Heart right ventricle (tissue), 16 donors: ENCODE measurements at places on chromosomes 3 and 15. TPM values are rescaled to one million over a fixed set of nuclear protein-coding genes. Genes with fewer than 3 reads are reported as not detected.

The ANP32A gene
- 87.3 TPM for polyA plus RNA-seq

The ZBTB20 gene
- polyA plus RNA-seq = 0.57 TPM

The CCR3 gene
- not detected for polyA plus RNA-seq

The SLC6A11 gene
- polyA plus RNA-seq = not detected

The ESYT3 gene
- polyA plus RNA-seq = 0.26 TPM

The IL17RE gene
- polyA plus RNA-seq = 1.6 TPM

The SAMMSON gene
- polyA plus RNA-seq = not detected

The LSAMP gene
- polyA plus RNA-seq = 1.8 TPM

The RBP2 gene
- polyA plus RNA-seq = not detected

The NLGN1 gene
- 2.0 TPM for polyA plus RNA-seq

The SCAANT1 gene
- not detected for polyA plus RNA-seq

- DNase-seq = peak; percentile 76
Observed at GRCh38 chr3:187741403-187742350, 3.6 kb downstream of the BCL6 start.

DNA sequence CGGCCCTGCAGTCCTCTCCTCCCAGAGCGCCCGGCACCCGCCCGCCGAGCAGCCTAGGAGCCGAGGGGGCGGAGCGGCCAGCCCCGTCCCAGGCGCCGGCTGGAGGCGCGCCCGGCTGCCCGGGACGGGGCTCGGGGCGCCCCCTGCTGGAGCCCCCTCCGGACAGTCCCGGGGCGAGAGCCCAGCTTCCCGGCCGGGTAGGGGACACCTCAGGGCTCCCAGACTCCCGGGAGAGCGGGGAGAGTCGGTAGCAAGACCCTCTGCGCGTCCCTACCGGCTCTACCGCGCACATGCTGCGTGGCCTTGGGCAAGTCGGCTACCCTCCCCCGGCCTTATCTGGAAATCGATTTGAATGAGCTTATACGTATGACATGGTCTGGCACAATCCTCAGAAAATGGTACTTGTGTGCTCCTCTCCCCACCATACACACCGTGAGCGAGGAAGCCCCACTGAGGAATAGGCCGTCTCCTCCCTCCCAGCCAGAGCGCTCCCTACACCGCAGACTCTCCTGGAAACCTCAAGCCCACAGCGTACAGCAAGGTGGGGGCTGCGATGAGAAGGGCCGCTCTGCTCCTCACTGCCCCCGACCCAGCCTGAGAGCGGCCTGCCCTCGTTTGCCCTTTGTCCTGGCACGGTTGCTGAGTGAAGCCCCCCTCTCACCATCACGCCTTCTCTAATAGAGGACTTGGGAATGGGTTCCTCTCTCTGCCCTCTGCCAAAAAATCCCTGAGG is at the start of gene DAPK2:
DAPK2 (minus strand) TSS at position 65 of the 733 bp plus-strand sequence. CDS start 6,224 bp downstream, outside the sequence.
- DNase-seq = peak; percentile 83

GRCh38 chr3:37712421-37712820 is 149.3 kb upstream of the CTDSPL start:
- no peak for DNase-seq

DNA sequence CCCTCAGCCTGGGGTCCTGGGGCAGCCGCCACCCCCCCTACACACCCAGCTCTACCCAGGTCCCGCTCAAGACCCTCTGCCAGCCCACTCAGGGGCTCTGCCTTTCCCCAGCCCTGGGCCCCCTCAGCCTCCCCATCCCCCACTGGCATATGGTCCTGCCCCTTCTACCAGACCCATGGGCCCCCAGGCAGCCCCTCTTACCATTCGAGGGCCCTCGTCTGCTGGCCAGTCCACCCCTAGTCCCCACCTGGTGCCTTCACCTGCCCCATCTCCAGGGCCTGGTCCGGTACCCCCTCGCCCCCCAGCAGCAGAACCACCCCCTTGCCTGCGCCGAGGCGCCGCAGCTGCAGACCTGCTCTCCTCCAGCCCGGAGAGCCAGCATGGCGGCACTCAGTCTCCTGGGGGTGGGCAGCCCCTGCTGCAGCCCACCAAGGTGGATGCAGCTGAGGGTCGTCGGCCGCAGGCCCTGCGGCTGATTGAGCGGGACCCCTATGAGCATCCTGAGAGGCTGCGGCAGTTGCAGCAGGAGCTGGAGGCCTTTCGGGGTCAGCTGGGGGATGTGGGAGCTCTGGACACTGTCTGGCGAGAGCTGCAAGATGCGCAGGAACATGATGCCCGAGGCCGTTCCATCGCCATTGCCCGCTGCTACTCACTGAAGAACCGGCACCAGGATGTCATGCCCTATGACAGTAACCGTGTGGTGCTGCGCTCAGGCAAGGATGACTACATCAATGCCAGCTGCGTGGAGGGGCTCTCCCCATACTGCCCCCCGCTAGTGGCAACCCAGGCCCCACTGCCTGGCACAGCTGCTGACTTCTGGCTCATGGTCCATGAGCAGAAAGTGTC is 30.2 kb downstream of the PTPN23 start:
- no peak for DNase-seq

GRCh38 chr15:39096608-39097205 is 484.2 kb upstream of the THBS1 start:
- no peak for DNase-seq

DNA sequence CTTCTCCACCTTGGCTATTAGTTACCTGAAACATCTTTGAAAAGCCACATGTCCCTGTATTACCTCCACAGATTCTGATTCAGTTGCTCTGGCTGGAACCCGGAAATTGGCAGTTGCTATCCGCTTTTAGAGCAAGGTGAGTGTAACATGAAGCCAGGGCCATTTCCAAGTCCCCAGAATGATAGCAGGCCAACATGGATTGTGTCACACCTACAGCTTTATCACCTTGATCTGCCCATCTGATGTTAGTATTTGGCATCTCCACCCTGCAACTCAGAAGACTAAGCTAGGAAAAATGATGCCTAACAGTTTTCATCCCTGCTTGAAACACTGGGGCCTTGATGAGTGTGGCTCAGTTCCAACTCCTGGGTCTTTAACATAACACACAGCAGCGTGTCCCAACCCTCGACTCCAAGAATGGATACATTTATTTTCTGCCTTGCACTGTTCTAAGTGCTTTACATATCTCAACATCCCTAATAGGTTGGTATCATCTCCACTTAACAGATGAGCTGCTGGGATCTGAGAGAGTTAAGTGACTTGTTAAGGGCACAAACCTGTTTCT is 21.3 kb upstream of the NUDT16 start:
- DNase-seq = no peak

DNA sequence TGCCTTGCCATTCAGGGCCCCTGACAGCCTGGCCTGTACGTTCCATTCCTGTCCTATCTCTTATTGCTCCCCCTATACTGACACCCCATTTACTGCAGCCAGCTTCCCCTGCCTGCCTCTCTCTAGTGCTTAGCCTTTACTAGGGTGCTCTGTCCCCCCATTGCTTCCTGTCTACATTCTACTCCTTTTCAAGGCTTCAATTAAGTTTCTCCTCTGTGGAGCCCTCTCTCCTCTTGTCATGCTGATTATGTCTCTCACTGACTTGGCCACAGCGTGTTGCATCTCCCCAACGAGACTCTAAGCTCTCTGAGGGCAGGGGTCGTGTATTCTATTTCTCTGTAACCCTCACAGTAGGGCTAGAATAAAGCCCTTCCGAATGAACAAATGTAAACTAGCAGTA is 185.2 kb downstream of the RPLP1 start:
- DNase-seq = no peak

GRCh38 chr3:111610612-111611054 is 15.5 kb upstream of the ZBED2 start:
- no peak for DNase-seq

DNA sequence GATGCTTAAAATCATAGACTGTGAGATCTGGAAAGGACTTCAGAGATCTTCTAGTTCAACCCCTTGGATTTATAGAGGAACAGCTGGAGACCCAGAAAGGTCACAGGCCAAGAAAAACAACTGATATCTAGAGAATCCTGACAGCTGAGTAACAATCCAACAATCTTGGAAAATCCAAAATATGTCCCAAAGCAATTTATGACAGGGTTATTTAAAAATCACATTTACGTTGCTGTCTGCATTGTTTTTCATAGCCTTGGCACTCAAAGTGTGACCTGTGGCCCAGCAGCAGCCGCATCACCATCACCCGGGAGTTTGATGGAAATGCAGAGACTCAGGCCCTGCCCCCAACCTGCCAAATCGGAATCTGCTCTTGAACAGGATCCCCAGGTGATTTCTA is 78.8 kb downstream of the FBN1 start:
- no peak for DNase-seq
